ENCODE measurements at places on chromosomes 3 and 15. TPM values are rescaled to one million over a fixed set of nuclear protein-coding genes. Genes with fewer than 3 reads are reported as not detected.

GRCh38 chr15:62360332-62361097 is 195.4 kb upstream of the C2CD4B start:
- H3K36me3 ChIP-seq, result no peaks in the 10 kb centered on the region
- peaks cover 9% of the 10 kb centered on the region for H3K27me3 ChIP-seq
- H3K4me1 ChIP-seq, result no peaks in the 10 kb centered on the region
- DNase-seq, result peak; percentile 79

GRCh38 chr3:127549826-127550467 is 40.6 kb downstream of the TPRA1 start:
- H3K4me1 ChIP-seq, result peaks cover 11% of the 10 kb centered on the region
- no peaks in the 10 kb centered on the region for H3K27me3 ChIP-seq
- H3K4me3 ChIP-seq, result no peak overlapping the region
- no peaks in the 10 kb centered on the region for H3K36me3 ChIP-seq

DNA sequence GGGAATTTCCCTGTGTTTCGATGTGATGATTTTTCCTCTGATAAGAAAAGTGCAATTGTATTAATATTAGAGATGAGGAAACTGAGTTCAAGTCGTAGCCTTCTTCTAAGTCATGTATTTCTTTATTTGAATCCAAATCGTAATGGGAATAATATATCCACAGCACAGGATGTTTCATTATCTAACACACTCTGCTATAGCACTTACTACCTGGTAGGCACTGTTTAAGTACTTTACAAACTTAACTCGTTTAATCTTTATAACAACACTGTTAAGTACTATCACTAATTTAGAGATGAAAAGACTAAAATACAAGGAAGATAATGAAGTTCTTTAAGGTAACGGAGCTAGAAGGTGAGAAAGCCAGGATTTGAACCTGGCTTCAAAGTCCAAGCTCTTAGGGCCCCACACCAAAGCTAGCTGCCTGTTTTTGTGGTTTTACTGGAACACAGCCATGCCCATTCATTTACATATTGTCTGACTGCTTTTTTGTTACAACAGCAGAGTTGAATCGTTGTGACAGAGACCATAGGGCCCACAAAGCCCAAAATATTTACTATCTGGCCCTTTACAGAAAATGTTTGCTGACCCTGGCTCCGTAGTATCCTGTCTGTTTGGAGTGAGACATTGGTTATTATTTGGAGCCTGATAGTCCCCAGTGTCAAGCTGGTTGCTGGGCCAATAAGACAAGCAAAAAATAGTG is 9.6 kb upstream of the ATP13A3 start:
- no peak overlapping the region for H3K27ac ChIP-seq
- H3K4me1 ChIP-seq, result peaks cover 16% of the 10 kb centered on the region
- H3K36me3 ChIP-seq, result no peaks in the 10 kb centered on the region
- no peak for DNase-seq

DNA sequence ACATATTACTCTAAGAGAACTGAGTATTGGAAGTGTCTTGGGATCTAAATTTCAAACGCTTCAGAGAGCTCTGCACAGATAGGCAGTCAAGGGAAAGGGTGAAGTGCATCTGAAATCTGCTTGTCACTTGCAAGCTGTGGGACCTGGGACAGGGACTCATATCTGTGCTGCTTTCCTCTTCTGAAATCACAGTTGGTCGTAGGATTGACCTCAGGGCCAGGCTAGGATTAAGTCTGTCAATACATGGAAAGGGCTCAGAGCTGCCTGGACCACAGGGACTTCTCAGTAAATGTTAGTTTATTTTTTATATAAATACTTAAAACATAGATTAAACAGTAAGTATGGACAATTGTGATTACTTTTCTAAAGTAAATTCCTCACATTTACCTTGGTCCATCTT is 74.7 kb upstream of the CMTM7 start:
- peaks cover under 1% of the 10 kb centered on the region for H3K4me1 ChIP-seq
- H3K27me3 ChIP-seq, result no peaks in the 10 kb centered on the region
- H3K27ac ChIP-seq, result no peak overlapping the region
- no peak overlapping the region for H3K4me3 ChIP-seq
- DNase-seq, result no peak
- H3K36me3 ChIP-seq, result no peaks in the 10 kb centered on the region

Gene TM4SF18
- total RNA-seq, result 12.8 TPM
